ENCODE measurements at places on chromosomes 5 and 9.

GRCh38 chr9:126276056-126276728 is 50.4 kb upstream of the MVB12B start:
- no peak for DNase-seq

DNA sequence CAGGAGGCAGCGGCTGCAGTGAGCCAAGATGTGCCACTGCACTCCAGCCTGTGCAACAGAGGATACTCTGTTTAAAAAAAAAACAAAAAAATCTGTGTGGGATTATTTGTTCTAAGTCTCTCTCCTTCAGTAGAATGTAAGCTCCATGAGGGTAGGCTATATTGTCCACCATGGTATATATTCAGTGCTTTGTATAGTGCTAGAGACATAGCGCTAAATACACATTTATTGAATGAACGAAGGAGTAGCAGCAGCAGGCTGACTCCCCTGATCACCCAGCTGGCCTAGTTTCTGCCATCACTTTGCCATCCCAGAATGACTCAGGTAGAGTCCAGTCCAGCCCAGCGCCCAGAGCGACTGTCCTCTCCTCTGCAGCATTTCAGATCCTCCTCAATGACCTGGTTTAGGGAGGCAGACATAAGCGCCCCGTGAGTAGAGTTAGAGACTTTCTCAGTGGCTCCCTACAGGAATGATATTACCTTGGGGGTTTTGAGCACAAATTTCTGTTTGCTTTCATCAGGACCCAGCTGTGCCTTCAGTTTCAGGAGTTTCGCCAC is 716 bp downstream of the HARS1 start:
- DNase-seq = no peak

DNA sequence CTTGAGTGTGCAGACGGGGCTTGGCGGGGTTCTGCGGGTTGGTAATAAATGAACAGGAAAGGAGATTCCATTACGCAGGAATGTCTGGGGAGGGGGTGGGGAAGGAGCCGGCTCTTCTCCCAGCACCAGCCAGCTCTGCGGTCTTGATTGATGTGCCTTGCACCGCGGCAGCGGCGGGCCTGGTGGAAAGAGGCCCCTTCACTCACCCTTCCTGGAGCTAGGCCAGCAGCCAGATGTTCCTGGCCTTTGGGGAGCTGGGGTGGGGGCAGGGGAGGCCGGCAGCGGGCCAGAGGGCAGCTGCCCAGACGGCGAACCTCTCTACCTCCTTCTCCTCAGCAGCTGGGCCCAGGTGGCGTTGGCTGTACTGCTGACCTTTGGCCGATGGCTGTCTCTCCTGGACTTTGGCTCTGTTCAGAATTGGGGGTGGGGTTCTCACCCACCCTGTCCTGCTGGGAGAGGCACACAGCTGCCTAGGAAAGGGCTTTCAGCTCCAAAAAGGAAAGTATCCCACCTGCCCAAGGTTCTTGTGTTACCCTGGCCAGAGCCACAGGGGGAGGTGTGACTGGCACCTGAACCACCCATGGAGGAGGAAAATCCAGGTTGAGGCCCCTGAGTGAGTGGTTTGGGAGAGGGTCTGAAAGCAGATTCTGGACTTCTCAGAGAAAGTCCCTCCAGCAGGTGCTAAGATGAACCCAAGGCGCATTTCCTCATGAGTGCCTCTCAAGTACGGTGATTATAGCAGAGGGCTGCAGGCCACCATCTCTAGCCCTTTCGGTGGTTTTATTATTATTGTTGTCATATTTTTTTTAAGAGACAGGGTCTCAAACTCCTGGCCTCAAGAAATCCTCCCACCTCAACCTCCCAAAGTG is 58.0 kb upstream of the SYNPO start:
- no peak for DNase-seq

DNA sequence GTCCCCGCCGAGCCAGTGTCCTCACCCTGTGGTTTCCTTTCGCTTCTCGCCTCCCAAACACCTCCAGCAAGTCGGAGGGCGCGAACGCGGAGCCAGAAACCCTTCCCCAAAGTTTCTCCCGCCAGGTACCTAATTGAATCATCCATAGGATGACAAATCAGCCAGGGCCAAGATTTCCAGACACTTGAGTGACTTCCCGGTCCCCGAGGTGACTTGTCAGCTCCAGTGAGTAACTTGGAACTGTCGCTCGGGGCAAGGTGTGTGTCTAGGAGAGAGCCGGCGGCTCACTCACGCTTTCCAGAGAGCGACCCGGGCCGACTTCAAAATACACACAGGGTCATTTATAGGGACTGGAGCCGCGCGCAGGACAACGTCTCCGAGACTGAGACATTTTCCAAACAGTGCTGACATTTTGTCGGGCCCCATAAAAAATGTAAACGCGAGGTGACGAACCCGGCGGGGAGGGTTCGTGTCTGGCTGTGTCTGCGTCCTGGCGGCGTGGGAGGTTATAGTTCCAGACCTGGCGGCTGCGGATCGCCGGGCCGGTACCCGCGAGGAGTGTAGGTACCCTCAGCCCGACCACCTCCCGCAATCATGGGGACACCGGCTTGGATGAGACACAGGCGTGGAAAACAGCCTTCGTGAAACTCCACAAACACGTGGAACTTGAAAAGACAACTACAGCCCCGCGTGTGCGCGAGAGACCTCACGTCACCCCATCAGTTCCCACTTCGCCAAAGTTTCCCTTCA is 1.4 kb downstream of the GLIS3 start:
- DNase-seq = no peak

DNA sequence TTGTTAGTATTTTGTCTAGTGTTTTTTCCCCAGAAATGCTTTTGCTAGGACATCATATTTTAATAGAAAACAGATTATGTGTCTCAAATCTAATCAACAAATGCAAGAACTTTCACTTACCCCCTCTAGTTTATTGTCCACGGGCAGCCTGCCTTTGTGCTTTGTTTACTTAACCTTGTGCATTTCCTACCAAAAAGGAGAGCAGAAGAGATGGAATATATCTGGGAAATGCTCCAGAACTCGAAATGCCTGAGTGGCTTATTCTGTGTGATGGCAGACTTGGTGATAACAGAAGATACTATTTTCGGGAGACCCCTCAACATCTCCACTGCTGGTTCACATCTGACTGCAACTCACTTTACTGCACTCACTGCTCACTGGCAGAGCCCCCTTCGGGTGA is 33.3 kb upstream of the SPDL1 start:
- no peak for DNase-seq

DNA sequence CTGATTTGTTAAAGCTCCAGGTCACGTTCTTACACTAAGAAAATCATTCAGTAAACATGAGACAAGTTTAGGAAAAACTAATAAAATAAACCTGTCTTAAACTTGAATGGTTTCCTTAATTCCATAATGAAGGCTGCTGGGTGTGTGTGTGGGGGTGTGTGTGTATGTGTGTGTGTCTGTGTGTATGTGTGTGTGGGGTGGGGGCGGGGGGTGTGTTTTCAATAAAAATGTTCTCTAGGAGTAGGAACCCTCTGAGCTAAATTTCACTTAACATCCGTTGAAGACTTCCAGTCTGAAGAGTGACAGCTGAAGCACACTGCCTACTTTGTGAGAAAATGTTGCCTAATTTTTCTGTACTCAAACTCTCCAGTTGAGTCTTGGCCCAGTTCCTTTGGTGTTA is 54.5 kb downstream of the HSPA4 start:
- no peak for DNase-seq

- no peak for DNase-seq
These were observed 379.5 kb downstream of the CDH18 start for GRCh38 chr5:19608444-19609002.

GRCh38 chr9:68711932-68712331 is 6.9 kb downstream of the PIP5K1B start:
- no peak for DNase-seq

DNA sequence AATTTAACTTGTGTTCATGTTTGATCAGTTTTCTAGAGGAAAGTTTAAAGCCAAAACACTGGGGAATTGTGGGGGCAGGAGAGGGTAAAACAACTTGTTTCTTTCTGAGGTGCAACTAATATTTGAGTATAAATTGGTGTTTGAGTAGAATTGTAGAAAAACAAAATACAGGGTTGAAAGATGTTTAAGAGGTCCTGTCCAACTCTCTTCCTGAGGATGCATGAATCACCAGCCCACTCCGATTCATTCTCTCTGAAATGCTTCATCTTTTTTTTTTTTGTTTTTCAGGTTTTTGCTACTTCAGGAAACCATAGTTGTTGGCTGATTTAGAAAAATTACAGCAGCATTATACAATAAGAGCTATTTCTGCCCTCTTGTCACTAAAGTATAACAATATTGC is 42.4 kb upstream of the TMC1 start:
- no peak for DNase-seq

DNA sequence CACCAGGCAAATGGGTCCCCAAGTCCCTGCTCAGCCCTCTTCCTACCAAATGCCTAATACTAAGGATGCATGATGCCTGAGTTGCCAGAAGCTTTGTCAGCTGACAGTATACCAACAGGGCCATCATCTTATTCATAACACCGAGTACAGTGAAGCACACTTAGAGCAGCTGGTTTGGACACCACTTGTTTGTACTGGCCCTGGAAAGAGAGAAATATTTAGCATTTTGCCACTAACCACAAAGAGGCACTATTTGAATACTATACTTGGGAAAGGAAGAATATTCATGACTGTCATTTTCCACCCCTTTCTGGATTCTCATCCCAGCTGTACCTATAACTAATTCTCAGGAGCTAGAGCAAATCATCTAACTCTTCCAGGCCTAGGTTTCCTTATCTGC is 364.4 kb upstream of the KIF2A start:
- DNase-seq = no peak

- DNase-seq = no peak
These were observed 356.2 kb upstream of the CD180 start for GRCh38 chr5:67552773-67553172.

- no peak for DNase-seq
These were observed 350.0 kb upstream of the ST8SIA4 start for GRCh38 chr5:101253096-101253495.

DNA sequence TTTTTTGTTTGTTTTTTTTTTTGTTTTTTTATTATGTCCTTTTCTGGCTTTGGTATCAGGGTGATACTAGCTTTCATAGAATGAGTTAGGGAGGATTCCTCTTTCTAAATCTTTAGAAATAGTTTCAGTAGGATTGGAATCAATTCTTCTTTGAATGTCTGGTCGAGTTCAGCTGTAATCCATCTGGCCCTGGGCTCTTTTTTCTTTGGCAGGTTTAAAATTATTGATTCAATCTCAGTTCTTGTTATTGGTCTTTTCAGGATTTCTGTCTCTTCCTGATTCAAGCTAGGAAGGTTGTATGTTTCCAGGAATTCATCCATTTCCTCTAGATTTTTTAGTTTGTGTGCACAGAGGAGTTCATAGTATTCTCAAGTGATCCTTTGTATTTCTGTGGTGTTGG is 34.9 kb downstream of the IQGAP2 start:
- no peak for DNase-seq

- DNase-seq = no peak
These were observed 371.5 kb upstream of the ACTBL2 start for GRCh38 chr5:57853929-57854697.

DNA sequence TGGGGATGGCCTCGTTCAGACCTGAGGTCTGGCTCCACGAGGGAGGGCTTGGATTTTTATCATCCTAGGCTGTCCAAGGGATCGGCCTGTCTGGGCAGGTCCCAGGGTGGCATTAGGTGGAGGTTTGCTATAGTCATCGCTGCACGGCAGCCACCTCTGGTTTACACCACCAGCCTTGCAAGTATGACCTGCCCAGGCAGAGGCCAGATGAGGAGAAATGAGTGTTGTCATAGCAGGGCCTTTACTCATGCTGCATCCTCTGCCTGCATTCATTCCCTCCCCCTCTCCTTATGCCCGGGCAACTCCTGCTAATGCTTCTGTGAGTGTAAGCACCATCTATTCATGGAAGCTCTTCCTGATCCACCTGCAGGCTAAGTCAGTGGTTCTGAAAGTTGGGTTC is 15.3 kb upstream of the NDST1 start:
- DNase-seq = no peak

- no peak for DNase-seq
These were observed 45.1 kb upstream of the GLIS3 start for GRCh38 chr9:4344946-4345345.

DNA sequence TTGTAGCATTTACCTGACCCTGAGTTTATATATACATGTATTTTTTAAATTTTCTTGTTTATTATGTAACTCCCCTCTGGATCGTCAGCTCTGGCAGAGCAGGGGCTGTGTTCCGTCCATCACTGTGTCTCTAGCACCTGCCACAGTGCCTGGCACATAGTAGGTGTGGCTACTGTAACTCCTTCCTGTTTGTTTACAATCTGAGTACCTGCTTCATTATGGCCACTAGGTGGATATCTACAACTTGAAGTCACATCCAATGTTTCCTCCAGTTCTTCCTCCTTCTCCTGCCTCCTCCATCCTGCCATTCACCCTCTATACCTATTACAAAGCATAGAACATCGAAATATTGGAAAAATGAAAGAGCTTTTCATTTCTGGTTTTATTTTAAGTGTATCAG is 14.2 kb upstream of the PPP1R2B start:
- DNase-seq = no peak

DNA sequence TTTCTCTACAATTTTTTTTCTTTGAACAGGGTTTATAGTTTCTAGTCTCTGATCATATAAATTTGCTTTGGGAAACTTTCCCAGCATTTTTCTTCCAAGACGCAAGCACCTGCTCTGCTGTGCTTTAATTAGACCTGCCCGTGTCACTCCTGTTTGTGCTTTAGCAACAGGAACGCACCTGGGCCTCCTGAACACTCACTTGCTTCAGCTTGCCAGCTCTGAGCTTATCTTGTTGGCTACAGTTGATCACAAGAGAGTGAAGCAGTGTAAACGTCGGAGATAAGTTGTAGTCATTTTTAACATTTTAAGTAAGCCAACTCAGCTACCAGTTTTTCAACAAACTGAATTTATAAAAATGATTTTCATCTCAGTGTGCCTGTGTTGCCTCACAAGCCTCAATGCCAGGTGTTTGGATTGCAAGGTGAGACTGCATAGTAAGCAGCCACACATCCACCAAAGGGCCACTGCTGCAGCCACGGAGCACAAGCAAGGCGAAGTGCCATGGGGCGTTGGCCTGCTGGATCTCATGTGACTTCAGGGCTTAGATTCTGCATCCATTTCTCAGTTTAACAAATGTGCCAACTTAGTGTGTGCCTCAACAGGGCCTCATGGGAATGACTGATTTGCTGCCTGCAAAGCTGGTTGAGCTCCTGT is 166.9 kb downstream of the TRIO start:
- DNase-seq = no peak

Measured in stimulated activated CD4-positive, alpha-beta T cell treated with anti-CD3 and anti-CD28 coated beads, Interleukin-1b, Interleukin-23, amount 100 ng/mL, for 1 hour (primary cell).